ENCODE measurements at places on chromosomes 2 and 18.

DNA sequence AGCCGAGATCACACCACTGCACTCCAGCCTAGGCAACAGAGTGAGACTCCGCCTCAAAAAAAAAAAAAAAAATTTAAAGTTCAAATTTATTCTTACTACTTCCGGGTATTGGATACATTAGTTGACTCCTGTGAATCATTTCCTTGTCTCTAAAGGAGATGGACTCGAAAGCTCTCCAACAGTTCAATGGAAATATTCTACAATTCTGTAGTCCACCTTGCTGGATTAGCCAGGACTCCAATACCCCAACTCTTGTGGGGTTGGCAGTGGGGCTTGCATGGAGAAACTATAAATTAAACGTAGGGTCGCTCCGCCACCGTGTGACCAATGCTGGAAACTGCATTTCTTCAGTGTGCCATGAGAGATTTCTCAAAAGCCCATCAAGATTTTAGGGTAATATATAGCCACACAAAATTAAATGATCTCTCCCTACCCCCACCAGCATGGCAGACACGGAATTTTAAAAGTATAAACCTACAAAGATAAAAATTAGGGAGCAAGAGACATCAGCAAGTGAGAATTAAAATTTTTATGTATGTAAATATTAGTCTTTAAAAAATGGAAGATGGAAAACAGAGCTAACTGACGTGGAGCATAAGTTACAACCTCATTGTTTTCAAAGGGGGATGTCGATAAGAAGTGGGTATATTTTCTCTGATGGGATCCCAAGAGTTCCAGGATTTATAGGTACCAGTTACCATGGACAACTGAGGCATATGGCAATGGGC lies 27.8 kb upstream of the GAREM2 start:
- peak; percentile 47 for DNase-seq

DNA sequence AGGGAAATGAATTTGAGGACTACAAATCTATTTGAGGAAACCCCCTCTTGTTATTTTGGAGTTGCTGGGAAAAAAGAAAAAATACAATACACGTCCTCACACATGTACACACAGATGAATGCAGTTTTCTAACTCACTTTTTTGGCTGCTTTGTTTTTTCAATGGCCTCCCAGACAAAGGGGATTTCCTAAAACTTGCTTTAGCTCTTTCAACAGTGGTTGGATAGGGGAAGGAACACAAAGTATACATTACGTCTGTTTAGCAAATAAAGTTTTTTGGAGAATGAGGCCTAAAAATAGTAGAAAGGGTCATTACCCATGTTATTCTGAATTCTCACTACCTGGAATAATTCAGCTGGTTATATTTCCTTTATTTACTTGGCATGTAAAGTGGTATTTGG lies 125.3 kb upstream of the ITGB6 start:
- DNase-seq: no peak

DNA sequence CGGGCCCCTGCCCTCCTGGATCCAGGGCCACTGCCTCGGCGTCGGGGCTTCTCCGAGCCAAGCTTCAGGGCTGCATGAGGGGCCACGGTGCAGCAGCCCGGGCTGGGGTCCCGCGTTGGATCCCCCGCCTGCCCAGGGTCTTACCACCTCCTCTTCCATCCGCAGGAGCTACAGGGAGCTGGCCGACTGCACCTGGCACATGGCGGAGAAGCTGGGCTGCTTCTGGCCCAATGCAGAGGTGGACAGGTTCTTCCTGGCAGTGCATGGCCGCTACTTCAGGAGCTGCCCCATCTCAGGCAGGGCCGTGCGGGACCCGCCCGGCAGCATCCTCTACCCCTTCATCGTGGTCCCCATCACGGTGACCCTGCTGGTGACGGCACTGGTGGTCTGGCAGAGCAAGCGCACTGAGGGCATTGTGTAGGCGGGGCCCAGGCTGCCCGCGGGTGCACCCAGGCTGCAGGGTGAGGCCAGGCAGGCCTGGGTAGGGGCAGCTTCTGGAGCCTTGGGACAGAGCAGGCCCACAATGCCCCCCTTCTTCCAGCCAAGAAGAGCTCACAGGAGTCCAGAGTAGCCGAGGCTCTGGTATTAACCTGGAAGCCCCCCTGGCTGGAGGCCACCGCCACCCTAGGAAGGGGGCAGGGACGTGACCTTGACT lies 52.1 kb downstream of the RAMP1 start:
- no peak for DNase-seq

GRCh38 chr2:186559370-186559769 lies 30.5 kb upstream of the ITGAV start:
- no peak for DNase-seq

- DNase-seq: no peak
Observed at GRCh38 chr2:1705557-1706076, 38.7 kb downstream of the PXDN start.

DNA sequence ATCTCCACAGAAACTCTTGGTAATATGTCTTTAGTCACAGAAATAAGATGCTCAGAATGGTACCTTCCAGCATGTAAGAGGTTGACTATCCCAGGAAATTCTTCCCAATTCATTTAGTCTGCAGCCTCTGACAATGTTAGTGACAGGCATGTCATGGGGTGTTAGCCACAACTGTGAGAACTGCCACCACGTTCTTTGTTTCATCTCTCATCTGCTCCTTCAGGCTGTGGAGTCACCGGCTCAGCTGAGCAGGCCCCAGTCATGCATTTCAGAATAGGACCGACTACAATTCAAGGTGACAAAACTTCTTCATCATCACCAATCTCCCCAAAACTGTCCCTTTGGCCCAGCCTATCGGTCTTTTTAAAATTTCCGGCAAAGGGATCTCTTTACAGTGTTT lies 167.5 kb downstream of the AKAIN1 start:
- DNase-seq: no peak

DNA sequence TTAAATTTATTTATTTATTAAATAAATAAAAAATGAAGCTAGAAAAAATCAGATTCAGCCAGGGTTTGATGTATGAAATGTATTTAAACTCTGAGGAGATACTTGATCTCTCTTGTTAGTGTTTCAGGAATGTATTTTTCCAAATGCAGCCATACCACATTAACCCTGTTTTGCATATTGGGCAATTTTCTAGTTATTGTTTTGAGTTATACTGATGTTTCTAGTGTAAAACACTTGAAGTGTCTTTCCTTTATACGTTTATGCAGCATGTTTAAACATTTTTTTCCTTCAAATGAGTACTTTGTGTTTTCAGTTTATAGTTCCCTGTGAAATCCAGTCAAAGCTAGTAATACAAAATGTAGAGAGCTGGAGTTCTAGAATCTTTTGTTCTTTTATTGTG lies 69.9 kb downstream of the WDR7 start:
- no peak for DNase-seq

DNA sequence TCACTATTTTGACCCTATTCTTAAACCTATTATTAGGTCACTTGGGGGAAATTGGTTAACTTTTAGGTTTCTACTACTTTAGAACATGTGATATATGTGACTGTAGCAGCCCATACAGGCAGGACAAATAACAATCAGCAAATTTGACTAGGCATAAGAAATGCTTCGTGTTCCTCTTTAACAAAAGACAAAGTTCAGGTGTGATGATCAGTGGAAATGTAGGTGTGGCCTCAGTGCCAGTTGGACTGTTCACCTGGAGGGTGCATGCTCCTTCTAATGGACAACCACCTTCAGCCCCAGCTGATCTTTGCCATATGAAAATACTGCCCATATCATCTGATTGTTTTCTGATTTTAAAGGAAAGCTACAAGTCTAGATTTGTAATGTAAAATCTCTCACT lies 6.4 kb downstream of the PDK1 start:
- DNase-seq: no peak

- no peak for DNase-seq
Observed at GRCh38 chr2:81158505-81158904, 854.0 kb upstream of the LRRTM1 start.

- DNase-seq: no peak
Observed at GRCh38 chr2:102632380-102633175, 13.2 kb downstream of the SLC9A2 start.

DNA sequence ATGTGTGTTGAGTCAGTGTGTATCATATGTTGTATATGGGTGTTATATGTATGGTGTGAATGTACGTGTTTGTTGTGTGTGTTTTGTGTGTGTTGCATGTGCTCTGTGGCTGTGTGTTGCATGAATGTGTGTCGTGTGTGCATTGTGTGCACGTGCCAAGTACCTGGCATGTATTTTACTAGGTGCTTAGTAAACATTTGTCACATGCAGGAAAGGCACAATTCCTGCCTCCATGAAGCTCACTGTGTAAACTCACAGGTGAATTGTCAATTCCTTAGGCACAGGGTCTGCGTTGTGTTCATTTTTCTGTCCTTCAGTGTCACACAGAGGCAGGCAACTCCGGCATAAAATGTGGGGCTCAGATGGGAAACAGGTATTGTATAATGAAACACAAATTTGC lies 22.3 kb upstream of the IL1R1 start:
- DNase-seq: no peak

DNA sequence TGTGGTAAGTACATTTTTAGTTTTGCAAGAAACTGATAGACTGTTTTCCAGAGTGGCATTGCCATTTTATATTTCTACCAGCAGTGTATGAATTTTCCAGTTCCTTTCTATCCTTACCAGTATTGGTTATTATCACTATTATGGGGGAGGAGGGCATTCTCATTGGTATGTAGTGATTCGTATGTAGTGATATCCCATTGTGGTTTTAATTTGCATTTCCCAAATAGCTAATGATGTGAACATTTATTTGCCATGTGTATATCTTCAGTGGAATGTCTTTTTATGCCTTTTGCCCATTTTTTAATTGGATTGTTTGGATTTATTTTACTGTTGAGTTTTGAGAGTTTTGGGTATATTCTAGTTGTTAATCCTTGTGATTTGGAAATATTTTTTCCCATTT lies 16.9 kb downstream of the EIF5B start:
- no peak for DNase-seq

DNA sequence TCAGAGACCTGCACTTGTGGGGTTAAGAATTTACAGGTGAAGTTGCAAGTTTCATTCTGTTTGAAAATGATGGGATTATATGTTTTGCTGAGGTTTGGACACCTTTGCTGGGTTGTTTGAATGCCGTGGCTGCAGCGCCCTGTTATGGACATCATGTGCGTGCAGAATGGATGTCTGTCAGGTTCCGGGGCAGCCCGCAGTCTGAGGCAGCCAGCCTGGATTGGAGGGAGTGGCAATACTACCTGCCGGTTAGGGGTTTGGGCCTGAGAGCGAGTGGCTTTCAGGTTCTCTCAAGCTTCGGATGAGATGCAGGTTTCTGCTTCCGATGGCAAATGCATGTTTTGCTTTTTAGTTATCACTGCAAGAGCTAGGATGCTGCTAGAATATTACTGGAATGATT lies 1.1 kb downstream of the CASP8 start:
- no peak for DNase-seq

DNA sequence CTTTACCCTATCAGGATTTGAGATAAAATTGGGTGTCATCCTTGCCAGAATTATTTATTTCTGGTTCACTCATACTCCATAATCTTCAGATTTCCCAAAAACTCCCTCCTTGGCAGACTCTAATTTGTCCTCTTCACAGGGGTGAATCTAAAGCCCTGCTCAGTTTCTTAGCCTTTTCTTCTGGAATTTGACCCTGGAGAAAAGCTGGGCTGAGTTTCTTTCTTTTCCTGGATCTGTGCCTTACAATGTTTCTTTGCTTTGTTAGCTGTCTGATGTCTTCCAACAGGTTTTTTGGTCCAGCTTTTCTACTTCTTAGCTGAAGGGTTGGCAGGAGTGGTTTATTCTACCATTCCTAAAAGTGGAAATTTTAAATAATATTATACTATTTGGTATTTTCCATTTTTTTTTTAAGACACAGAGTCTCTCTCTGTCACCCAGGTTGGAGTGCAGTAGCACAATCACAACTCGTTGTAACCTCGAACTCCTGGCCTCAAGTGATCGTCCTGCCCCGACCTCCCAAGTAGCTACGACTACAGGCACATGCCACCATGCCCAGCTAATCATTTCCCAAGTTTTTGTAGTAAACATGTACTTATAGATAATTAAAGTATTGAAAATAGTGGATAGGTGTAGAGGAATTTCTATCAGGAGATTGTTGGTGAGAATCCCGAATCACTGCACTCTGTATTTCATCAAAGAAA lies 138.4 kb upstream of the TWIST2 start:
- no peak for DNase-seq

- DNase-seq: no peak
Observed at GRCh38 chr18:49476664-49477411, 10.2 kb downstream of the C18orf32 start.

DNA sequence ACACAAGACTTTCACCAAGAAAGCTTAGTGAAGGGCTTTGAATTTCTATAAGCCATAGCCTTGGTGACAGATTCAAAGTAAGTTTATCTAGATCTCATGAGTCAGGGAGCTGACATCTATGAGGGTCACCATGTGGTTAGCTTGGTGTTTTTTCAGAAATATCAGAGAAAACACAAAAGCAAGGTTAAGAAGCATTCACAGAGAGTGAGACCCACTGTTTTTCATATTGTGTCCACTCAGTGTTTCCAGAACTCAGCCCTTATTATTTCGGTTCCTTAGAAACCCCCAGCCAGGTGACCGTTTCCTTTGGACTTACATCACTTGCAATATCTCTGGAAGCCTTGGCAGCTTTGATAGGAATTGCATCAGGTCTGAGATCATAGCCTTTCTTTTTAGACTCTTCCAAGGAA lies 76.6 kb downstream of the NEB start:
- no peak for DNase-seq

DNA sequence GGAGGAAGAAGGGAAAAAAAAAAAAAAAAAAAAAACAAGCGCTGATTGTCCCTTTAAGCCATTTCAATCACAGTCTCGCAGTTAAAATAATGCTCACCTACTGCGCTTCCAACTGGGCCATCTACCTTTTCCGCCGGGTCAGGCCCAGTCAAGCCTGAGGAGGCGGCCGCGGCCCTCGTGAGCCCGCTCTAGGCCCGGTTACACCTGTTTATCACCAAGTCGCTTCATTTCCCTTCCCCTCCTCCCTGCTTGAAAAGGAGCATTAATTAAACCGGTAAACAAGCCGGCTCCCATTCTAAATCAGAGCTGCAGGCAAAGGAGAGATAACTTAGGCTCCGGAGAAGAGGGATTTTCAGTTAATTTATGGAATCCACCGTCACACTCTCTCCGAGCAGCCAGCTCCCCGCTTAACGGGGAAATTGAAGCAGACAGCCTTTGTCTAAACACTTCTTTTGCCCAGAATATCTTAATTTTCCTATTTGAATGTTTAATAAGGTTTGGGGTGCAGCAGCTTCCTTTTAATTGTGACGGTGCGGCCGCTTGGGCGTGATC lies 140.1 kb upstream of the SIX3 start:
- DNase-seq: no peak

- DNase-seq: no peak
Observed at GRCh38 chr2:59658906-59659635, 894.4 kb downstream of the BCL11A start.

GRCh38 chr2:135997380-135997779 lies 12.0 kb upstream of the DARS1 start:
- no peak for DNase-seq

- no peak for DNase-seq
Observed at GRCh38 chr18:12741351-12741750, 38.5 kb downstream of the PSMG2 start.

DNA sequence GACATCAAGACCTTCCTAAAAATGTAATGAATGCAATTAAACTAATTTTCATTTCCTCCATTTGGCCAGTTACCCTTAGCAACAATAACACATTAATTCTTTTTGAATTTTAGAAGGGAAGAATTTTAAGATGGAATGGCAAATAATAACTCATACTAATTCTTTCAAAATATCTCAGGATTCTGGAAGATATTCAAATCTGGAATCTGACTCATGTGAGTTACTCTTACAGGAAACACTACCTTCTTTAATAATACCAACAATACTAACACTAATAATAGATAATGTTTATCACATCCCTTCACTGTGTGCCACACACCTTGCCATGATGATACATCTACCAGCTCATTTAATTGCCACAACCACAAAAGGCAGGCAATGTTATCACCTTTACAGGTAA lies 46.4 kb downstream of the ZNF521 start:
- no peak for DNase-seq

All from stimulated activated CD4-positive, alpha-beta T cell treated with anti-CD3 and anti-CD28 coated beads, Interleukin-15, amount 100 ng/mL, for 1 hour (primary cell).